ENCODE measurements at places on chromosomes 7 and 10.

- DNase-seq: no peak
These were observed 1.4 kb downstream of the SND1 start for GRCh38 chr7:127653396-127653795.

- no peak for DNase-seq
These were observed 4.3 kb downstream of the CUBN start for GRCh38 chr10:17125206-17125893.

GRCh38 chr7:142563470-142563869, 185.8 kb upstream of the PRSS1 start:
- DNase-seq: no peak

GRCh38 chr10:76177936-76178335, 746.5 kb downstream of the LRMDA start:
- DNase-seq: no peak

- no peak for DNase-seq
These were observed 131.1 kb downstream of the CYP26A1 start for GRCh38 chr10:93204494-93205485.

All from NCI-H1417 treated with DMSO at 0.1 percent for 48 hours (cell line).